ENCODE measurements at places on chromosomes 7 and 10.

DNA sequence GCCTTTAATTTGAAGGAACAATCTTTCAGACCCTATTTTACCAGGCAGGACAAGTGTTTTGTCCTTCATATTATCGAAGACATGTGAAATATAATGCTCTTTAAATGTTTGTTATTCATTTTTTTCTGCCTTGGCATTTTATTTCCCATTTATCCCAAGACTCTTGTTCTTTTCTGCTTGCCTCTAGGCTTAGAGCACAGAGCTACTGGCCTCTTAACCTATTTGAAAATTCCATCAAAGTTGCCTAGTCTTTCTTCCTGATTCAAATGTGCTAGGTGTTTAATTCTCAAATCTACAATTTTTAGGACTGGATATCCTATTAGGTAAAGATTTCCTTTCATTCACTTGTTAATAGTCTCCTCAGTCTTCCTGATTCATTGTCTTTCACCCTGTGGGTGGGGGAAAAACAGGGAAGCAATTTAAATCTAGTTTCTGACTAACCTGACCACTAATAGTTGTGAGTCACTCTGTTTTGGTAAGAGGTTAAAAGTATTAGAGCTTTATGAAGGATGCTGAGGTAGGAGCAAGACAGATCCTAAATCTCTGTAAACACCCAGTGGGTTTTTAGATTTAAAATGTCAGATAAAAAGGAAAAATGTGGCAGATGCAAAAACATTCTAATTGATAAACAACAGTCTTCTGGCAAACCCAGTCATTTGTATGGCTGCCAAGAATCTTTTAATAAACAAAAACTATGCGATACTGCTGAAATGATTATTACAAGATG, 1.5 kb downstream of the LIPK start:
- DNase-seq, result peak; percentile 55

GRCh38 chr7:116862951-116863670, 724 bp downstream of the CAPZA2 start:
- DNase-seq, result no peak

DNA sequence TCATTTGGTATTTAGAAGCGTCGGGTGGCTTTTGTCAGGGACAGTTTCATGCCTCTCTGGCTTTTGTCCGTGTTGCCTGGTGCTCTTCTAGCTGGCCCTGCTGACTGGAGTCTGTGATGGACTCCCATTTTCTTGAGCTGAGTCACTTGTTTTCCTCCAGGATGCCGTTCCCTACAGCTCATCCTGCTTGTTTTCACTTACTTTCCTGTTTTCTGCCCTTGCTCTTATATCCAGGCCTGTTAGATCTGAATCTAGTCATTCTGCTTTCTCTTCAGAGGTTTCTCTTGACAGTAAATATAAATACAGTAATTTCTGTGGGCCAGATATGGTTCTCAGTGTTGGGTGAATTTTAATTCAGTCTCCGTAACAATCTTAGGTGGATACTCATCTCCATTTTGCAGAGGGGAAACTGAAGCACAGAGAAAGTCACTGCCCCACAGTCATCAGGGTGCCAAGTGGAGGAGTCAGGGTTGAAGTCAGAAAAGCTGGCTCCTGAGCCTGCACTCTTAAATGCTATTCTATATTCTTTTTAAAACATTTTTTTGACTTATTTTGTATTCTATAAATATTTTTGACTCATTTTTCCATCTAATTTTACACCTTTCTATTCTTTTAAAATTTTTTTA, 85.4 kb downstream of the CCNY start:
- DNase-seq, result peak; percentile 50

- DNase-seq, result peak; percentile 68
Observed at GRCh38 chr7:55369427-55370400, 4.6 kb downstream of the LANCL2 start.

DNA sequence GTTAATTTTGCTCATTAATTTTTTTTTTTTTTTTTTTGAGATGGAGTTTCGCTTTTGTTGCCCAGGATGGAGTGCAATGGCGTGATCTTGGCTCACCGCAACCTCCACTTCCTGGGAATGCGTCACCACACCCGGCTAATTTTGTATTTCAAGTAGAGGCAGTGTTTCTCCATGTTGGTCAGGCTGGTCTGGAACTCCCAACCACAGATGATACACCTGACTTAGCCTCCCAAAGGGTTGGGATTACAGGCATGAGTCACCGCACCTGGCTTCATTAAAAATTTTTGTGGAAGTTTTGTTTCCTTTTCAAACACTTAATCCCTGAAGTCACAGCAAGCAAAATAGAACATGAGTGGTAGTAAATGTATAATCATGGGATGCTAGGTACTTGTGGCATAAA, 857.2 kb upstream of the PHF14 start:
- no peak for DNase-seq

DNA sequence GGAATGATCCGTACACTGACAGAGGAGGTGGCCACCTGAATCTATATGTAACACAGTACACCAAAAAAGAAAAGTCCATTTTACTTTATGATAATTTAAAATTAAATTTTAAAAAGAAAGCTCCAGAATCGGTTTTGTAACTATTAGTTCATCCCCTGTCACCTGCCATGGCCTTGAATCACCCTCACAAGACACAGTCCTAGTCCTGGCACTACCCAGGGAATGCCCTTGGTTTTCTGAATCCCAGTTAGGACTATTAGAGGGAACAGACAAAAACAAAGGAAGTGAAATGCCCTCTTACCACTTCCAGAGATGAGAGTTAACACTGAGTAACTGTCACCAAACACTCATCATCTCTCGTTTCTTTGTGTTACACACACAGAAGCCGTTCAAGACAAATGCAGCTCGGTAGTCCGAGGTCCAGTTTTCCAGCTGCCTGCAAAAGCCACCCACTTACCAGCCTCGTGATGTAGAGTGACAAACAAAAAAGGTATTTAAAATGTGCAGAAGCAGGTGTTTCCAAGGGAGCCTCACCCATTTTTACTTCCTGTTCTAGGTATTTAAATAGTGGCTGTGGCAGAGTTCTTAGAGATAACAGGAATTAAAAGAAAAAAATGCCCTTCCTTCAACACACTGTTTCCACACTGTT, 6.1 kb downstream of the PTPRN2 start:
- no peak for DNase-seq

GRCh38 chr7:157585113-157585861, 248.5 kb downstream of the DNAJB6 start:
- DNase-seq, result no peak

DNA sequence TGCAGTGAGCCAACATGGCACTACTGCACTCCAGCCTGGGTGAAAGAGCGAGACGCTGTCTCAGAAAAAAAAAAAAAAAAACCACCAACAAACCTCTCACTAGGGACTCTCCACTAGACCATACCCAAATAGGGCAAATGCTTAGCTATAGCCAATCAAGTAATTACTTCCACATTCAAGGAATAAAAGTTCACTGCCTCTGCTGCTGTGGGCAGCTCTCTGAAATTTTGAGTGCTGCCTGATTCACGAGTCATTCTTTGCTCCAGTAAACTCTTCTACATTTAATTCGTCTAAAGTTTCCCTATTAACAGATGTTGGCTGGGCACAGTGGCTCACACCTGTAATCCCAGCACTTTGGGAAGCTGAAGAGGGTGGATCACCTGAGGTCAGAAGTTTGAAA, 4.7 kb upstream of the NRBF2 start:
- DNase-seq, result no peak

- no peak for DNase-seq
Observed at GRCh38 chr10:63657761-63658160, 136.6 kb downstream of the REEP3 start.

GRCh38 chr10:10164848-10165247, 852.8 kb upstream of the CELF2 start:
- no peak for DNase-seq

DNA sequence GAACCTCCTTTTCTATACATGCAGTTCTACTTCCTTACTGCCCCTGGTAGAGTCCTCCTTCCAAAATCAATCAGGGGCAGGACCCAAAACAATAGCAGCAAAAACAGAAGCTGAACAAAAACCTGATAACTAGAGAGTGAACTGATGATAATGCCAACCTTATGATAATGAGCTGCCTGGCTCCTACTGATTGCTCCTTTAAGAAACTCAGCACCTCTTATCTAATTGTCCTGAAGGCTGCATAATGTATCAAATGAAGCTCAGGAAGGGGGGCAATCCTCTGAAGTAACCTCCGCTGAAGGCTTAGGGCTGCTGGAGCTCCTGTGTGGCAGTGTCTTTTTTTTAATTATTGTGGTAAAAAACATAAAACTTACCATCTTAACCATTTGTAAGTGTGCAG, 257.0 kb downstream of the PHTF2 start:
- no peak for DNase-seq

DNA sequence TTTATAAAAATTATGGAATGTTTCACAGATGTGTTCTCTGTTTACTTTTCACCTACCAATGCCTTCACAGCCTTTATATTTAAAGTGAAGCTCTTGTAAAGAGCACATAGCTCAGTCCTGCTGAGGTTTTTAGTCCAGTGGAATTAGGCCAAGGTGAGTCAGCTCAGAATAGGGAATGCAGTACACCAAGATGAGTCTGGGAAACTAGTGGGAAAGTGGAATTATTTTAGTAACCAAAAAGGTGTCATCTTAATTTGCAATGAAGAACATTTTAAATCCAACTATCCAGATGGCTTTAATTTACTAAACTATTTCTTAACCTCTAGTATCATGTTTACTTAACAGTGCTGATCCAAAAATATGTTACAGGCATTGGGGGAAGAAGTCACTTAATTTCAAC, 236.3 kb upstream of the CTBP2 start:
- DNase-seq, result no peak

GRCh38 chr7:98213888-98214810, 2.9 kb downstream of the BHLHA15 start:
- no peak for DNase-seq

- DNase-seq, result peak; percentile 25
Observed at GRCh38 chr7:93228302-93228701, 2.0 kb upstream of the HEPACAM2 start.

- no peak for DNase-seq
Observed at GRCh38 chr7:83672157-83672556, 23.2 kb upstream of the SEMA3E start.

GRCh38 chr10:7027913-7028808, 382.7 kb downstream of the SFMBT2 start:
- no peak for DNase-seq

- DNase-seq, result no peak
Observed at GRCh38 chr10:24536636-24537035, 187.1 kb downstream of the ARHGAP21 start.

DNA sequence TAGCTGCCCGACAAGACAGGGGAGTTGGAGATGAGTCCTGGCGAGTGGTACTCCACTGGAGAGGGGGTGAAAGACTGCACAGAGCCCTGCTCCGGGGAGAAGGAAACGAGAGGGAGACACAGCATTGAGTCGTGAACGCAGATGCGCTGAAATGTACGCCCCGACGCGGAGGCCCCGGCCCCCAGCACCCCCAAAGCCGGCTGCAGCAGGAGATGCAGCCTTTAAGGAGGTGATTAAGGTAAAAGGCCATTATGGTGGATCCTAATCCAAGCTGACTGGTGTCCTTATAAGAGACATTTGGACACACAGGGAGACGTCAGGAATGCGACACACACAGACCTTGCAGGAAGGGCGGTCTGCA, 166.3 kb upstream of the IMMP2L start:
- DNase-seq, result no peak

GRCh38 chr7:15159261-15159660, 256.7 kb upstream of the DGKB start:
- DNase-seq, result no peak

All from HS-5 (cell line).